ENCODE measurements at places on chromosomes 3 and 15. TPM values are rescaled to one million over a fixed set of nuclear protein-coding genes. Genes with fewer than 3 reads are reported as not detected.

DNA sequence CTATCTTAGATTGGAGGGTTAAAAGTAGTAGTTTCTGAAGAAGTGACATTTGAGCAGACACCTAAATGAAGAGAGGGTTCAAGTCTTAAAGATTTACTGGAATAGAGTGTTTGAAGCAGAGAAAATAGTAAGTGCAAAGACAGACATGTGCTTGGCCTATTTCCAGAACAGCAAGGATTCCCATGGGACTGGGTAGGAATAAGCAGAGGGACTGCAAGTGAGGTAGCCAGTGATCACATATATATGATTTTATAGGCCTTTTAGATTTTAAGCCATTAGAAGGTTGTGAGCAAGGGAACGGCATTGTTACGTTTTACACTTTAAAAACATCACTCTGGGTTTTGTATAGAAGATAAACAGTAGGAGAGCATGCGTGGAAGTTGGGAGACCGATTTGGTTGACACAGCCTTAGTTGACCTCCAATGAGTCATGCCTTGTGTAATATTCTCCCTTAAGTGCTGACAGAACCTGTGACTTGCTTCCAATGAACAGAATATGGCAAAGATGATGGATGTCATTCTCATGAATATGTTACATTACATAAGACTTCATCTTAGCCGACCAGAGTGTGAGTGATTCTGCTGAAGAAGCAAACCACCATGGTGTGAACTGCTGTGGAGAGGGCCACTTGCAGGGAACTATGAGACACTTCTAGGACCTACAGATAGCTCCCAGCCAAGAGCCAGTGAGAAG is 37.1 kb upstream of the SLC4A7 start:
- peak; percentile 60 for DNase-seq

DNA sequence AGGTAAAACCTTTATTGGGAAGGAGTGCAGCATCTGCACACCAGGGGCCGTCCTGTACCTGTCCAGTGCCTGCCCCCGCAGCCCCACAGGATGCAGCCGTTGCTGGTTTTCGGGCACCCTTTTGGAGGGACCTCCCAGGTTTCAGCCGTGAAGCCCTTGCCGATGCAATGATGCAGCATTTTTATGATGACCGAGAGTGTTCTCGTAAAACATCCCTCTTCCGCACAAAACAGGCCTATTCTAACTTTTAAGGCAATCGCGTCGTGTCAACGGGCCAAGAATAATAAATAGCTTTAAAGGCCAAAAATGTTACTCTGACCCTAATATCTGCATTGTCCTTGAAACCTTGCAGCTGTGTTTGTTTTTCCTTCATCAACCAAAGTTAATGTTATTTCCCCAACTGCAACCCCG is 126.1 kb downstream of the LRRK1 start:
- DNase-seq, result no peak

DUOXA1 gene
- 4.9 TPM for total RNA-seq

- DNase-seq, result no peak
Measured at GRCh38 chr15:93029836-93030429, 59.1 kb downstream of the RGMA start.

GRCh38 chr15:62362144-62362543 is 197.1 kb upstream of the C2CD4B start:
- no peak for DNase-seq

DNA sequence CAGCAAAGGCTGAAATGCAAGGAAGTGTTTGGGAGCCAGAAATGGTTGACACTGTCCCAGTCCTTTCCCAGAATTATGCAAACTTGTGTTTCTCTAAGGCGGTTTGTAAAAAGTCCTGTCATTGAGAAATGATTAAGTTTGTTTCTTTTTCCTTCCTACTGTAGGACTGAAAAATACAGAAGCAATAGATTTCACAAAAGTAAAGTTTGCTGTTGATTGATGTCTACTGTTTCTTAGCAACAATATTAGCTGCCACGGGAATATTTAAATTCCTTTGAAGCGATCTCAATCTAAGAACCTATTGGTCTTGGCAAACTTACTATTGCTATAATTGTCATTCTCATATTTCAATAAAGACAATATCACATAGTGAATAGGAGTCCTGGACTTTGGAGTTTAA is 100.7 kb upstream of the IL12A start:
- no peak for DNase-seq

GRCh38 chr15:31463521-31464102 is 137.0 kb downstream of the KLF13 start:
- DNase-seq, result no peak

HOMER2 gene
- 2.3 TPM for total RNA-seq

- DNase-seq, result no peak
Measured at GRCh38 chr3:172550347-172550943, 27.2 kb upstream of the TNFSF10 start.
